HS-27A (cell line): ENCODE measurements at places on chromosomes 7 and 10.

DNA sequence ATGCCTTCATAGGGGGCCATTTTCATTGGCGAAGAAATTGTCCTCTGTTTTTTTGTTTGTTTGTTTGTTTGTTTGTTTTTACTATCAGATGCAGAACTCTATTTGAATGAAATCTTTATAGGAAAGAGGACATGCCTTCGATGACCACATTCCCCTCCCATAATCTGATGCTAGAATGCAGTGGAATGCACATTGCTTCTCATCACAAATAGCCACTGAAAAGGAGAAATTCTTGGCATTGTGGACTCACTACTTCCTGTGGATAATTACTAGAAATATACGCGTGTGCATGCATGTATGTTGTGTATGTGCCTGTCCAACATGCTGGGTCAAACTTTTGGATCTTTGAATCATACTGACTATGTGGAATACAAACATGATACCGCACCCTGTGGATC lies 70.5 kb upstream of the SFMBT2 start:
- DNase-seq, result no peak

GRCh38 chr10:85606401-85606800 lies 760.2 kb downstream of the GRID1 start:
- DNase-seq, result no peak

DNA sequence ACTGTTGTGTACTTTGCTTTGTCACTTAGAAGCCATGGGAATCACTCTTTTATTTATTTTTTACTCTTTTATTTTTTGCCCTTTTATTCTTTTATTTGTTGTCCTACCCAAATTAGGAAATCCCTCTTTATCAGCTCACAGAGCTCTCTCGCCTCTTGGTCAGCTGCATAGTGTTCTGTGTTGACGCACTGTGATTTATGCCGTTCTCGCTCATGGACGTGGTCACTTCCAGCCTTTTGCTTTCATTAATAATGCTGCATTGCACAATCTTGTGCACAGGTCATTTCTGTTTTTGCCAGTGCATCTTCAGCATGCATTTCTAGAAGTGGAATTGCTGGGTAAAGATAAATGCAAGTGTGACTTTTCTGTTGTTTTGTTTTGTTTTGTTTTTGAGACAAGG lies 42.3 kb downstream of the FBH1 start:
- DNase-seq, result no peak

- DNase-seq, result no peak
These were observed 41.8 kb upstream of the LRGUK start for GRCh38 chr7:134085311-134085710.

DNA sequence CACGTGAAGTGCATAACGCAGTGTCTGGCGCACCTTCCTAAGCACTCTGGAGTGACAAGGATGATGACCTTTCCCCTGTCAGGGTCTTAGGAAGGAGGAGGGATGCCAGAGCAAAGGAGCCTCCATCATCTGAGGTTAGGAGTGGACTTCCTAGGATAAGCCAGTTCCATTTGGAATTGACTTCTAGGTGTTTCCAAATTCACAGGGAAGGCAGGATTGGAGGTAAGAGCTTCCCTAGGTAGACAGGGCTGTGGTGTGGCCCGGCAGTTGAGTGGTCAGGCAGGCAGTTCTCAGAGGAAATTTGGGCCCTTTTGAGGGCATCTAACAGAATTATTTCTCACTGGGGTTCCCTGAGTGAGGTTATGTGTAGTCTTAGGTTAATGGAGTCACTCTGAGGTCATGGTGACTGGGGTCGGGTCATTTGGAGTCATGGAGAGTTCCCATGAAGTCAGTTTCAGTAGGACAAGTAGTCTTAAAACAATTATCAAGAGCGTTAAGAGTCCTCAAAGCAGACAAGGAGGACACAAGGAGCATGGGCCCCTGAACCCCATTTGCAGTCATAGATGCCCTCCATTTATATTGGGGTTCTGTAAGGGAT lies 8.2 kb downstream of the PPIF start:
- no peak for DNase-seq

- DNase-seq, result no peak
These were observed 18.4 kb downstream of the EEPD1 start for GRCh38 chr7:36171503-36171902.

GRCh38 chr7:119270045-119270464 lies 1002.9 kb upstream of the KCND2 start:
- peak; percentile 20 for DNase-seq
